ENCODE measurements at places on chromosomes 1 and 21. TPM values are rescaled to one million over a fixed set of nuclear protein-coding genes. Genes with fewer than 3 reads are reported as not detected.

Gene PROK1
- total RNA-seq, result not detected

DNA sequence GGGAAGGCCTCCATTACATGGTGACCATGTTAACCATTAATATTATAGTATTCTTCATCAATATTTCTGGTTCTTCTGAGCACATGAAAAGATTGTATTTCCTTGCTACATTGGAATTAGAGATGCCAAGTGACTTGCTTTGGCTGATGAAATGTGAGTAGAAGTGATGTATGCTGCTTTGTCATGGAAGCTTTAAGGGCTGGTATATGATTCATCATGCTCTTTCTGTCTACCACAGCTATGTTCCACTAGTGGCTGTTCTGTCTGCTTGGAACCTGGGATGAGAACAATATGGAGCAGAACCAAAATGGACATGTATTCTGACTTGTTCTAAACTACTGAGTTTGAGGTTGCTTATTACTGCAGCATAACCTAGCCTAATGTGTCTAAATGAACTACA is 163.3 kb downstream of the TM2D1 start:
- H3K27me3 ChIP-seq, result no peaks in the 10 kb centered on the region
- no peak for DNase-seq
- H3K4me1 ChIP-seq, result no peaks in the 10 kb centered on the region
- no peak overlapping the region for H3K27ac ChIP-seq
- no peaks in the 10 kb centered on the region for H3K36me3 ChIP-seq
- no peak overlapping the region for H3K4me3 ChIP-seq

Gene NCF2
- total RNA-seq, result 2.8 TPM

Gene OR2AK2
- total RNA-seq, result not detected

- DNase-seq, result peak; percentile 2
- no peaks in the 10 kb centered on the region for H3K27me3 ChIP-seq
- H3K4me1 ChIP-seq, result no peaks in the 10 kb centered on the region
These were observed 1902.3 kb downstream of the NCAM2 start for GRCh38 chr21:22900490-22900889.

DNA sequence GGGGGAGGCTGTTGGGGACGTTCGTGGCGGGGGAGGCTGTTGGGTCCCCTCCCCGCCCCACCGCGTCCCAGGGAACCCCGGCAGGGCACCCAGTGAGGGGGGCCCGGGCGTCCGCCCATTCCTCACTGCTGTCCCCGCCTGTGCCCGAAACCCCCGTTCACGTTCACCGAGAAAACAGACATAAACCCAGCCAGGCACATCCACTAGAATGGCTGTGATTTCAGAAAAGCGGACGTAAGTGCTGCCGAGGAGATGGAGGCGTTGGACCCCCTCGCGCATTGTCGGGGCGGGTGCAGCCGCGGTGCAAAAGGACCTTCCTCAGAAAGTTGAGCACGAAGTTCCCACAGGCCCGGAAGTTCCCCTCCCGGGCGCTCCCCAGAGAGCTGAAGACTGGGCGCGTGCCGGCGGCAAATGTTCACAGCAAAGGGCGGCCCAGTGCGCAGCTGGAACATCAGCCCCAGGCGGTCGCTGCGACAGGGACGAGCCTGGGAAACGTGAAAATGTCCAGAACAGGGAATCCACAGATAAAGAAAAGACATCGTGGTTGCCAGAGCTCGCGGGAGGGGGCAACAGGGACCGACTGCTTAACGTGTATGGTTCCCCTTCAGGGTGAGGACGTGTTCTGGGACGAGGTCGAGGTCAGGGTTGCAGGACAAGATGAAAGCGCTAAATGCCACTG is 18.5 kb upstream of the SAMD11 start:
- peak overlapping the region; percentile 48 for H3K4me3 ChIP-seq
- no peak for DNase-seq
- peaks cover 18% of the 10 kb centered on the region for H3K4me1 ChIP-seq
- peaks cover 2% of the 10 kb centered on the region for H3K27me3 ChIP-seq
- H3K27ac ChIP-seq, result no peak overlapping the region

Gene LRRN2
- total RNA-seq, result not detected

Gene NEGR1
- total RNA-seq, result 13.1 TPM

Gene MTHFR
- total RNA-seq, result 7.3 TPM

GRCh38 chr1:65330822-65331221 is 21.5 kb downstream of the DNAJC6 start:
- no peak overlapping the region for H3K27ac ChIP-seq
- H3K4me1 ChIP-seq, result no peaks in the 10 kb centered on the region
- no peaks in the 10 kb centered on the region for H3K36me3 ChIP-seq
- H3K4me3 ChIP-seq, result no peak overlapping the region

DNA sequence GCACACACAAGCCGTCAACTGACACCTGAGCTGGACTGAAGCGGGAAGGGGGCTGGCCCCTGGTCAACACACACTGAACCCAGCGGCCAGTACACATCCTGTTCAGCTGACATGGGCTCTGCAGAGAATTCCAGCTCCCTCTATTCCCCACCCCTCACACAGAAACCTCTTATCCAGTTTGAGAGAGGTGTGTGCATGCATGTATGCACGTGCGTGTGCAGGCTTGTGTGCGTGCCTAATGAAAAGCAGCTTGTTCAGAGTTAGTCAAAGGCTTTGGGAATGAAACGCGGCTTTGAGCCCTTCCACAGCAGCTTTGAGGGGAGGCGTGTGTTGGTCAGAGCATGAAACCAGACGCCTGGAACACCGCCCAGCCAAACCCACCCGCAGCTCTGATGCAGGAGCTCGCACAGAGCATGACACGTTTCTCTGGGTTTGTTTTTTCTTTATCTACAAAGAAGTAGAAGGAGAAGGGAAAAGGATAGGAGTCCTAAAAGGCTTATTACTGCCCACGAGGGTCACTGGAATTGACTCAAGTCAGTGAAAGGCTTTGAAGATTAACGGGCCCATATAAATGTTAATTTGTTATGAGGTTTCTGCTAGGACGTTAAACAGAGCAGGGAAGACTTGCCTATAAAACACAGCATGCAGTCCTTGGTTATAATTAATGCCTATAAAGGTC is 184.2 kb downstream of the ETS2 start:
- H3K27me3 ChIP-seq, result no peaks in the 10 kb centered on the region
- no peak overlapping the region for H3K4me3 ChIP-seq
- peak overlapping the region; percentile 61 for H3K27ac ChIP-seq
- DNase-seq, result peak; percentile 94
- peaks cover 49% of the 10 kb centered on the region for H3K4me1 ChIP-seq
- no peaks in the 10 kb centered on the region for H3K36me3 ChIP-seq

DNA sequence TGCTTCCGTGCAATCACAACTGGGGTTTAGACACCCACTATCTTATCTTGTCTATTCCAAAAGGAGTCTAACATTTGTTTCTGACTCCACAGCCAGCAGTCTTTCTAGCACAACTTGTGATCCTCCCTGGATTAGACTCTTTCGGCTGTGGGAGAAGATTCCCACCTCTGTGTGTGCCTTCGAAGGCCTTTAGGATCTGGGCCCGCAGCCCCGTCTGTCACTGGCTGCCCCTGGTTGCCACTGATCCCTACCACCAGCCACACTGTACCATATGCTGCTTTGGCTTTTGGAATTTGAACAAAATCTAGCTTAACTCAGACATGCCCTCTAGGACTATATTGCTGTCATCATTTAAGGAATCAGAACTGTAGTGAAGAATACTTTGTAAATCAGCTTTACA is 18.0 kb downstream of the NTPCR start:
- no peak overlapping the region for H3K27ac ChIP-seq
- peaks cover 30% of the 10 kb centered on the region for H3K36me3 ChIP-seq
- peaks cover 4% of the 10 kb centered on the region for H3K4me1 ChIP-seq
- no peak overlapping the region for H3K4me3 ChIP-seq

DNA sequence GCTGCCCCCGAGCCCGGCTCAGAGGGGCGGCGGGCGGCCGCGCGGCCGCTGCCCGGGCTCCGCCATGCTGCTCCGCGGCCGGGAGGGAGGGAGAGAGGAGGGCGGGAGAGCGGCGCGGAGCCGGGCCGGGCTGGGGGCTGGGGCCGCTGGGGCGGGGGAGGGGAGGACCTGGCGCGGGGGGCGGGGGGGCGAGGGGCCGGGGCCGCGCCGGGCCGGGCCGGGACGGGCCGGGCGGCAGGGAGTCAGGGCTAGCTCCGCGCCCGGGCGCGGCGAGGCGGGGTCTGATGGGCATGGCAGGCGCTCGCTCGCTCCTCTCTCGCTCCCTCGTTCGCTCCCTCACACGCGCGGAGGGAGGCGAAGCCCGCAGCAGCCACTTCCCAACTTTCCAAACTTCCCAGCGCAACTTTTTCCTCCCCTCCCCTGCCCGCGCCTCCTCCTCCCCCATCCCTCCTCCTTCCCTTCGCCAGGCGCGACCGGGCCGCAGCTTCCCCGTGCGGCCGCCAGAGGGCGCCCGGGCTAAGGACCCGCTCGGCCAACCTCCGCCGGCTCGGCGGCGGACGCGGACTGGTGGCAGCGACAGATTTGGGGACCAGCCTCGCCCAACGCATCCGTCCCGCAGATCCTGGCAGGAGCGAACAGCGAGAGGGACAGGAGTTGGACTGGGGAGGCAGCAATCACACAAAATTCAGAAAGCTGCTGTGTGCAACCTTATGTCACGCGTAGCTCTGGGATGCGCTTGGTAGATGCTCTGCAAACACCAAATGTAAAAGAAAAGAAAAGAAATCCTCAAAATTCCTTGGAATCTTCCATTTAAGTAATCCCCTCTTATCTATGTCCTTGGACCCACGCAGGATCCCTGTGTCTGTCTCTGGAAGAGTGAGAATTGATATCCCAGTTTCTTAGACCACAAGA is at the start of gene TRABD2B:
Gene TRABD2B (minus strand): TSS at position 97 of the 912 bp plus-strand sequence.
- peak within 1 kb of the TSS; percentile 49 for H3K4me3 ChIP-seq
- H3K27me3 ChIP-seq, result peaks cover 35% of the 10 kb centered on the region
- no peak within 1 kb of the TSS for H3K27ac ChIP-seq
- H3K4me1 ChIP-seq, result no peaks in the 10 kb centered on the region
- DNase-seq, result peak; percentile 34

Gene NFASC
- 0.28 TPM for total RNA-seq

All from IMR-90 (cell line).